Activated CD4-positive, alpha-beta T cell treated with anti-CD3 and anti-CD28 coated beads, Interleukin-2, amount 10 ng/mL, durations not matched to agents 24 days and 14 days (primary cell): ENCODE measurements at places on chromosomes 4 and X. TPM values are rescaled to one million over a fixed set of nuclear protein-coding genes. Genes with fewer than 3 reads are reported as not detected.
A peak's percentile ranks its signal among the peaks of the same experiment; 100 is the strongest.

DNA sequence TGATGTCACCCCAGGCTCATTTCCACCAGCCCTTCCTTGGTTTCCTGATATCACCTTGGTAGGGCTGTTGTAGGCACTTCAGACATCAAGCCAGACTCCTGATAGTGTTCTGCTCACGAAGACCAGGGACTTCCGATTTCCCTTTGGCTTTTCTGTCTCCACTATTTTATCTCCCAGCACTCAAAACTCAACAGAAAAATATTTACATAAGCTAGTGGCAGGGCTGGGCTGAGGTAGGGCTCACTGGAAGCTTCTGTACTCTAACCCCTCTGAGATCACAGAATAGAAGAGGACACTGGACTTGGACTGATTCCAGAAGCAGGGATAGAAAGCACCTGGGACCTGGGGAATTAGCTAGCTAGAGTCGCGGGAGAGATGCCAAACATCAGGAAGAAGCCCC is 34.4 kb upstream of the EFNB1 start:
- DNase-seq, result no peak
- H3K27me3 ChIP-seq, result no peaks in the 10 kb centered on the region
- no peaks in the 10 kb centered on the region for H3K4me1 ChIP-seq
- no peaks in the 10 kb centered on the region for H3K36me3 ChIP-seq
- no peak overlapping the region for H3K4me3 ChIP-seq

DNA sequence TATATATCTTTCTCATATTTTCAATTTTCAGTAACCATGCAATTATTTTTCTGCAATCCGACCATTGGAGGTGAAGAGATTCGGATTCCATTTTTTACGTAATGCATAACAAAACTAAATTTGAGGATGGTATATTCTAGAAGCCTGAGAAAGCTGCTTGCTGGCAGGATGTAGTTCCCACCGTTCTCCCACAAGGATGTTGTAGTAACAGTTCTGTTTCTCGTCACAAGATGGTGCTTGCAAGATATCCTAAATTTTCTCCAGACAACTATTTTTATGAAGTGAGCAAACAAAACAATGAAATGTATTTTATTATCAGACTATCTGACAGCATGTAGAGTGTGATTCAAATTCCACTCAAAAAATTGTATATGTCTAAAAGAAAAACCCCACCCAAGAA is 10.7 kb downstream of the PWWP3B start:
- no peaks in the 10 kb centered on the region for H3K36me3 ChIP-seq
- DNase-seq, result no peak
- no peak overlapping the region for H3K4me3 ChIP-seq

ARHGAP24 gene
- not detected in 2 replicates for total RNA-seq

- H3K36me3 ChIP-seq, result peaks cover 12% of the 10 kb centered on the region
- peak overlapping the region; percentile 87 for H3K4me3 ChIP-seq
- peak overlapping the region; percentile 94 for H3K27ac ChIP-seq
- peaks cover 17% of the 10 kb centered on the region for H3K27me3 ChIP-seq
- DNase-seq, result peak; percentile 85
These were observed 14.7 kb upstream of the SEC24D start for GRCh38 chr4:118850488-118851173.

PTCHD1 gene
- not detected in 2 replicates for total RNA-seq

DNA sequence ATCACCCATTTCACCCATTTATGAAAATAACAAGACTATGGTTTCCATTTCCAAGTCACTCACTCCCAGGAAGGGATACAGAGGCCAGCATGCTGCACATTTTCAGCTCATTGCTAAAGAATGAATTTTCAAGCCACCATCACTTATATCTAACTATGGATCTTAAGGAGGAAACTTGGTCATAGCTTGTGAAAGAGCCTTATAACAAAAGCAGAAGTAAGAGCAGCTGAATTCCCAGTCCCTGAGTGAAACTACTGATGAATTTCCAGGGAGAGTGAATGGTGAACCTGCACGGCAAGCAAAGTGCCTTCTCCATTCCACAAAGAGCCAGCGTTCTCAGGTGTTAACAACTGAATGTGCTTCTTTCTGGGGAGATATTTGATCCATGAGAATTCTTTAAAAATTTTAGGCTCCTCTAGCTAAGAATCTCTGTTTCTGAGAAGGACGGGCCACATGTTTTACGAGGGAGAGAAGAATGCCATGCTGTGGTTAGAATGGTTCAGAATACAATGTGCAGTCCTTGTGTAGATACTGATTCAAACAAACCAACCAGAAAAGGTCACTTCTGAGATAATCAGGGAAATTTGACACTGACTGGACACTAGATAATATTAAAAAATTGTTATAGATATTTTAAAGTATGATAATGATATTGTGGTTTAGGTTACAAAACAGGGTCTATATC is 24.0 kb downstream of the BTC start:
- no peak for DNase-seq
- no peaks in the 10 kb centered on the region for H3K36me3 ChIP-seq
- no peaks in the 10 kb centered on the region for H3K27me3 ChIP-seq
- no peaks in the 10 kb centered on the region for H3K4me1 ChIP-seq

DNA sequence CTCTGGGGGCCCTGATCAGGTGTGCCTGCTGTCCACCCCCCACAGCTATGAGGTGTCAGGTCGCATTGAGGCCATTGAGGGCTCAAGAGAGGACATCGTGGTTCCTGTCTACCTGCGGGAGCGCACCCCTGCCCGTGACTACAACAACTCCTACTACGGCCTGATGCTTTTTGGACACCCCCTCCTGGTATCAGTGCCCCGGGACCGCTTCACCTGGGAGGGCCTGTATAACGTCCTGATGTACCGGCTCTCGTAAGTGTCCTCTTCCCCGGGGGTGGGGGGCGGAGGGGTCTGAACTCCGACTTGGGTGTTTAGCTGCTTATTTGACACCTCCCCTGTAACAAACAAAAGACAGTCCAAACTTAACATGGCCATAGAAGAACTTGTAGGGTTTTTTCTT is 10.5 kb downstream of the USP11 start:
- peaks cover 4% of the 10 kb centered on the region for H3K4me1 ChIP-seq
- H3K27me3 ChIP-seq, result no peaks in the 10 kb centered on the region

CXorf49 gene
- not detected in 2 replicates for total RNA-seq

DNA sequence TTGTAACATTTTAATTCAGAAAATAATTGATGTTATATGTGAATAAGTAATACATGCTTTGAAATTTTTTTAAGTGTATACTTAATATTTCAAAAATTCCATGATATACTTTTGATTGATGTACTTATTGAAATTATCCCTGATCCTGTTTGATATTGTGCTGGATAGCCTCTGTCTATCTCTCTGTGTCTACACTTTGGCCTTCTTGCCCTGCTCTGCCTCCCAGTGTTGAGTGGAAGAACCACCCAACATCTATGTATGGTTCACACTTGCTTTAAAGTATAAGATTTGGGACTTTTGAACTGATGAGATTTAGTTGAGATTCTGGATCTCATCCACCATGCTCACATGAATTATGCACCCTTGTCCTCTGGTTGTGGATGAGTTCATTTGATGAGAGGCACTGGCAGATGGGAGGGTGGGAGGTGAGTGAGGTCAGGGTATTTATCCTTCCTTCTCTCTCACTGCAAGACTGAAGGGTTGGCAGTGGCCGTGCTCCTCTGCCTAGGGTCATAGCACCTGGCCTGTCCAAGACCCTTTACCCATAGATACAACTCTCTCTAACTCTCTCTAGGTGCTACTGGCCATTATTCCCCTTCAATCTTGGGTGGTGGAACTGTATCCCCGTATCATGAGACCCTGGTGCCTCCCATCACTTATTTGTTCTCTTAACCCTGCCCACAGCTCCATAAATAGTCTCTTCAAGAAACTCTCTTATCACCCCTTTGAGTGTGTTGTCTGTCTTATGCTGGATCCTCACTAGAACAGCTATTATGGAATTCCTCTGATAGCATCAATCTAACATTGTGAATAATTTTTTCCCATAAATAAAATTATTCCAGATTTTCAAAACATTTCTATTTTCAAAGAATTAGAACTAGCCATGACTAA is 75.2 kb downstream of the CORIN start:
- H3K36me3 ChIP-seq, result no peaks in the 10 kb centered on the region
- H3K4me3 ChIP-seq, result no peak overlapping the region
- no peaks in the 10 kb centered on the region for H3K27me3 ChIP-seq
- H3K4me1 ChIP-seq, result no peaks in the 10 kb centered on the region
- no peak overlapping the region for H3K27ac ChIP-seq

FGFR3 gene
- total RNA-seq, result 0.30 and 0.38 TPM in 2 replicates

- no peak for DNase-seq
- no peaks in the 10 kb centered on the region for H3K27me3 ChIP-seq
- no peak overlapping the region for H3K27ac ChIP-seq
- H3K4me1 ChIP-seq, result no peaks in the 10 kb centered on the region
These were observed 243.7 kb upstream of the DIAPH2 start for GRCh38 chrX:96440941-96441340.

GRCh38 chr4:161650812-161651211 is 513.0 kb downstream of the FSTL5 start:
- no peak overlapping the region for H3K4me3 ChIP-seq
- DNase-seq, result no peak
- H3K4me1 ChIP-seq, result no peaks in the 10 kb centered on the region

DNA sequence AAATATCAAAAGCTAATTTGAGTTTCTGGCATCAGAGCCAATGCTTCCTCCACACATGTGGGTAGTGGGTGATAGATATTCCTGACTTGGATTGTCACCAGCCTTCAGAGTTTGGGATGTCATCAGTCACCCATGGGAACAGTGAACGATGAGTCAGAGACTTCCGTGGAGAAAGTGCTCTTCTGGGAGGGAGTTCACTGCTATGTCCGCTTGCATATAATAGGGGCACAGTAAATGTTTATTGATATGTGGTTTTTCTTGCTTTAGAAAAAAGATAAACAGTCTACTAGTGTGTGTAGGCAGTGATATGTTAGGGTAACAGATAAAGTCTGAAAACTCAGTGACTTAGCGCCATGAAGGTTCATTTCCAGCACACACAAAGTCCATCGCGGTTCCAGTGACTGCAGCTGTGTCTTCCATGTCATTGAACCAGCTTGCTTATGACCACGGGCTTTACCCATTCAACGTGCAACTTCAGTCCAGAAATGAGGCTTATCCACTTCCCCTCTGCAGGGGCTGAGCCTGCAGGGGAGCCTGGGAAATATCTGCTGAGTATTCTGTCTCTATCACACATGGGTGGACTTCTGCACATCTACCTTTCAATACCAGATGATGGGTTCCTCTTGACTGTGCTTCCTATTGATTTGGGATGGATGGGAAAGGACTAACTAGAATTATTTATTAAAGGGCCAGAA is 87.7 kb upstream of the WWC2 start:
- no peaks in the 10 kb centered on the region for H3K36me3 ChIP-seq
- no peaks in the 10 kb centered on the region for H3K4me1 ChIP-seq
- no peak overlapping the region for H3K4me3 ChIP-seq
- no peak for DNase-seq
- no peak overlapping the region for H3K27ac ChIP-seq
- peaks cover 4% of the 10 kb centered on the region for H3K27me3 ChIP-seq

DNA sequence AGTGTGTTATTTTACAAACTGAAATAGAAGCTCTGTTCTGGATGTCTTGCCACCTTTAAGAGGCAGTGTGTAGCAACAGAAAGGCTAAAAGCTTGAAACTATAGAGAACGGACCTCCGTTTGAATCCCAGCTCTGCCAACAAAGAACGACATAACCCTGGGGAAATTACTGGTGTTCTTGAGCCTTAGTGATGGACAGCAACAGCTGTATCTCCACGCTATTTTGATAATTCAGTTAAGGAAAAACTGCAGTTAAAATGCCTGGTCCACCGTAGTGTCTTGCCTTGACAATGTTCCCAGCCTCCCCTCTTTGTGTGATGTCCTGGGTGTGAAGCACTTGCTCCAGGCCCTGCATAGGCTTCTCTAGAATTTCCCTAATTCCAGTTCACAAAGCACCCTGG is 256.8 kb upstream of the HS3ST1 start:
- H3K27me3 ChIP-seq, result peaks cover 1% of the 10 kb centered on the region
- H3K27ac ChIP-seq, result no peak overlapping the region
- H3K4me1 ChIP-seq, result no peaks in the 10 kb centered on the region
- H3K4me3 ChIP-seq, result no peak overlapping the region

GPR101 gene
- 0.26 TPM in 1 of 2 replicates, not detected in the other for total RNA-seq

- H3K27ac ChIP-seq, result peak overlapping the region; percentile 98
- peaks cover 40% of the 10 kb centered on the region for H3K4me1 ChIP-seq
- DNase-seq, result peak; percentile 87
- no peaks in the 10 kb centered on the region for H3K27me3 ChIP-seq
- H3K36me3 ChIP-seq, result peaks cover 29% of the 10 kb centered on the region
These were observed 828 bp downstream of the MCUB start for GRCh38 chr4:109560687-109561461.

DNA sequence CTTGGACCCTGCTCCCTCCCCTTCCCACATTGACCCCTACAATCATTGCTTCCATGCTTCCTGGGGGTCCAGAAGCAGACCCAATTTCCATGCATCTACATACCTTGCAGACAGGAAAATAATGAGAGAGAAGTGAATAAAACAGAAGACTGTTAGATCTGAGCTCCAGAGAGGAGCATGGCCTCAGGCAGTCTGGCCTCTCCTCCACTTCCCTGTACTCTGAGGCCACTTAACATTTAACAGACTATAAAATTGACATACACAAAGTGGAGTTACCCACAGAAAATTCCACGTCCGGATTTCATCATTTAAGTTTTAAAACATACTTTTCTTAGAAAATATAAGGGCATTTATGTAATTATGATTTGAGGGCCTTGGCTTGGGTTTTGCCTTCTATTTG is 2.1 kb upstream of the PRSS12 start:
- H3K36me3 ChIP-seq, result peaks cover 3% of the 10 kb centered on the region
- H3K27me3 ChIP-seq, result peaks cover 59% of the 10 kb centered on the region
- H3K27ac ChIP-seq, result no peak overlapping the region

DNA sequence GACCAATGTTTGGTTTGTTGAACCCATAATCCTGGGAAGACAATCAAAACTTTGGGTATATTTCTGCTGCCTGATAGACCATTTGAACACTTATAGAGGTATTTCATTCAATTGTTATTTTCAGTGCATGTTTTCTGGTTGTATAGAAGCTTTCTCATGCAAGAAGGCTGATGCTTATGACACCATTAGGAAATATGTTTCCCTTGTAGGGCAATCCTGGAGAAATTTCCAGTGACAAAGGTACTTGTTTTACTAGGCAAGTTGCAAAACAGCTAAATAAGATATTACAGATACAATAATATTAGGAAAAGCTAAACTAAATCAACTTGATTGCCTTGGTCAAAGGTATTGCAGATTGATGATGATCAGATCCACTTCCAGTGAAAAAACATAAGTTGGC is 32.8 kb upstream of the FGF2 start:
- no peak for DNase-seq
- peaks cover 2% of the 10 kb centered on the region for H3K27me3 ChIP-seq
- no peak overlapping the region for H3K4me3 ChIP-seq
- no peak overlapping the region for H3K27ac ChIP-seq

NLRP2B gene
- not detected in 2 replicates for total RNA-seq

- H3K27ac ChIP-seq, result no peak overlapping the region
- H3K4me1 ChIP-seq, result no peaks in the 10 kb centered on the region
- H3K36me3 ChIP-seq, result no peaks in the 10 kb centered on the region
- H3K4me3 ChIP-seq, result no peak overlapping the region
These were observed 1000.7 kb downstream of the STIM2 start for GRCh38 chr4:27861381-27861787.

RIPPLY1 gene
- not detected in 2 replicates for total RNA-seq

RNF150 gene
- 0.02 TPM in 1 of 2 replicates, not detected in the other for total RNA-seq
